ENCODE measurements at places on chromosomes 7 and 10. TPM values are rescaled to one million over a fixed set of nuclear protein-coding genes. Genes with fewer than 3 reads are reported as not detected.

GRCh38 chr10:5555021-5555510 is 30.3 kb downstream of the CALML3 start:
- no peak for DNase-seq

DNA sequence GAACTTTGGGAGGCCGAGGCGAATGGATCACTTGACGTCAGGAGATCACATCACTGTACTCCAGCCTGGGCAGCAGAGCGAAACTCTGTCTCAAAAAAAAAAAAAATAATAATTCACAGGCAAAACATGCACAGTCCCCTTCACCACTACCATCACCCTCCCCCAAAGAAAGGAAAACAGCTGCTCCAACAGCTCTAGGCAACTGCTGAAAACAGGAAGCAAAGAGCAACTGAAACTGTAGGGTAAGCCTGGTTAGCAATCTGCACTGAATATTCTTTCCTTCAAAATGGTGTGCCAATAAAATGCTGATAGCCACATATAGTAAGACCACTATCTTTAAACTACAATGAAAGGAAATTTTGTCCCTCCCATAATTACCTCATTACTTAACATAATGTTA is 11.8 kb downstream of the NT5C2 start:
- DNase-seq: no peak

- no peak for DNase-seq
Observed at GRCh38 chr10:126075009-126075408, 178.6 kb downstream of the FANK1 start.

GRCh38 chr7:15334536-15335263 is 227.1 kb downstream of the AGMO start:
- no peak for DNase-seq

DNA sequence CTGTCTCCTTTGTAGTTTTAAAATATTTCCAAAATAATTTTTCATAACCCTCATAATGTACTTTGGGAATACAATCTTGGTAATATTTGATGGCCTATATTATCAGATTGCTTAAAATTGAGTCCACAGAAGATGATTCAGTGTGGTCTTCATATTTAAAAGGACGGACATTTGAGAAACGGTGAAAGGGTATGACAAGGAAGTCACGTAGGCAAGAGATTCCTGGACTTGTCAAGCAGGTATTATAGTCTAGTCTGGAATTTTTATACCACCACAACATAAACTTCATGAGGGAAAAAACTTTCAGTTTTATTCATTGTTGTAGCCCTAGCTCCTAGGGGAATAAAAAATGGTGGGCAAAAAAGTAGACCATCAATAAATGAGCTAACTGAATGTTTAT is 82.3 kb downstream of the KMT2E start:
- DNase-seq: no peak

- no peak for DNase-seq
Observed at GRCh38 chr7:121966276-121966934, 93.4 kb downstream of the PTPRZ1 start.

GRCh38 chr10:23331567-23332301 is 12.9 kb downstream of the C10orf67 start:
- DNase-seq: no peak

- DNase-seq: no peak
Observed at GRCh38 chr7:2930310-2931033, 86.4 kb upstream of the GNA12 start.

GRCh38 chr10:130807096-130807495 is 504.4 kb downstream of the TCERG1L start:
- no peak for DNase-seq

FAM131B gene
- 73.8 TPM for total RNA-seq

NKX2-3 gene
- under 0.01 TPM for total RNA-seq

ADAM8 gene
- 1.2 TPM for total RNA-seq

EFCAB10 gene
- 3.3 TPM for total RNA-seq

LRRC61 gene
- total RNA-seq: 13.5 TPM

CPA4 gene
- total RNA-seq: under 0.01 TPM

TET1 gene
- 39.9 TPM for total RNA-seq

SLC18A2 gene
- under 0.01 TPM for total RNA-seq

PIK3AP1 gene
- total RNA-seq: 4.5 TPM

Measured in frontal cortex (tissue), 4 donors.